Activated CD4-positive, alpha-beta T cell treated with anti-CD3 and anti-CD28 coated beads for 24 hours (primary cell): ENCODE measurements at places on chromosomes 3 and 15.
A peak's percentile ranks its signal among the peaks of the same experiment; 100 is the strongest.

DNA sequence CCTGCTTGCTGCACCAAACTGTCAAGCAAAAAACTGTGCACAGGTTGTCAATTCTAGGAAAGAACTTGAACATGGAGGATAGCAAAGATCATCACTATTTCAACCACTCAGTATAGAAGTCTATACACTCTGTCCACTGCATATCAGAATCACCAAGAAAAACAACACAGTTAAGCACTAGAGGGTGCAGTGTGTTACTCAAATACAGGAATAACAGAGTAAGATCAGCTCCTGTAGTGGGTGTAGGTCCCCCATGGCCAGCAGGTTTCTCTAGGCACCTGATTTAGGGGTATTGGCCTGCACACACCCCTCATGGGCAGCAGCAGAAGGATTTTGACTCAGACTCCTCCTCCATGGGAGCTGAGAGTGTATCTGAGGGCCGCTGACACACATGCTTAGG lies 464.1 kb downstream of the EPHA6 start:
- DNase-seq: no peak

DNA sequence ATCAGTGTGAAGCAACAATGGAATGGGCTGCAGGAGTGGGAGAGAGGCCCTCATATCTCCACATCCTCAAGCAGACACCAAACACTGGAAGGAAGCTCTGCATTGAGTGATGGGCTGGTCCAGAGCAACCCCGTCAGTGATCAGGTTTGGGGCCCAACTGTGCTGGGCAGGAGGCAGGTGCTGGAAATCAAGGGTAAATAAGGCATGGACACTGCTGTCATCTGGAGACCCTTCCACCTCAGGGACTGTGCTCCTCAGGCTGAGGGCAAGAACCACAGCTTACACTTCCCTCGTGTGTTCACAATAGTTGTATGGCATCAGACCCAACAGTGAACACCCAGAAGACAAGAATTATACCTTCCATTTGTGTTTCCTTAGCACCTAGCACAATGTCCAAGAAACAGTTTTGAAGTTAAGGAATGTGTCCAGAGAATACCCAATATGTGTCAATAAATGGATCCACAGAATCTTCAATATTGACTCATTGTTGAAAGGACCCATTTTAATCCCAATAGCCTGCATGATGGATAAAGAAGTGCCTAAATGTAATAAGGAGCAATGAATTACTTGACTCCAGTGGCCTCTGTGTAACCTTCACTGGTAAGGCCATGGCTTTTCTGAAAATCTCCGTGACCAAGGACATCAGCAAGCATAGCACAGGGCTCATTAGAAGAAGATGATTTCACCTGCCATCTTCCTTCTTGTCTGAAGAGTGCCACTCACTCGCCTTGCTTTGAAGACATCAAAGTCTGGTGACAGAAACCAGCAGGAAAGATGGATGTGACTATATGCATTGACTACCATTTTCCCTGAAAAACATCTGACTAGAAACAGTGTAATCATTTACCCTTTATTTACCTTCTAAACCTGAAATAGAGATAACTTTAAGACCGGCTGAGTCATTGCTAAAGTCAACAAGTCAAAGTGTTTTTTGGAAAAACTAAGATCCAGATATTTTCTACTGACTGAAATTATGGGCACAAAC lies 7.0 kb upstream of the AHSG start:
- DNase-seq: no peak

DNA sequence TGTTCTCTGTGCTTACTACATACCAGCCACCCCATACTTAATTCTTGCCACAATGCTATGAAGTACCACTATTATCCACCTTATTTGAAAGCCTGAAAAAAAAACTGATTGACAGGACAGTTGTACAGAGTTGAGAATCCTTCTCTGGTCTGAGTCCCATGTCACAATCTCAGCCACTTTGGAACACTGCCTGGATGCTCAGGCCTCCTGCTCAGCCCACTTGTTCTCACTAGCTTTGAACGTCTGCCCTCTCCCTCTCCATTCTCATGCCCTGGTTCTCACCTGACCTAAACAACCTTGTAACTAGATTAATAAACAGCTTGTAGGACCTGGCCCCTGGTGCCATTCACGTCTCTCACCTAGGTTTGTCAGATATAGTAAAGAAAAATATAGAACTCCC lies 53.9 kb downstream of the TRIM69 start:
- DNase-seq: no peak

GRCh38 chr15:26148156-26148860 lies 285.2 kb upstream of the ATP10A start:
- no peak for DNase-seq

- DNase-seq: no peak
These were observed 11.4 kb upstream of the OCA2 start for GRCh38 chr15:28110481-28110881.

- no peak for DNase-seq
These were observed 114.7 kb downstream of the AKAP13 start for GRCh38 chr15:85495096-85495495.

DNA sequence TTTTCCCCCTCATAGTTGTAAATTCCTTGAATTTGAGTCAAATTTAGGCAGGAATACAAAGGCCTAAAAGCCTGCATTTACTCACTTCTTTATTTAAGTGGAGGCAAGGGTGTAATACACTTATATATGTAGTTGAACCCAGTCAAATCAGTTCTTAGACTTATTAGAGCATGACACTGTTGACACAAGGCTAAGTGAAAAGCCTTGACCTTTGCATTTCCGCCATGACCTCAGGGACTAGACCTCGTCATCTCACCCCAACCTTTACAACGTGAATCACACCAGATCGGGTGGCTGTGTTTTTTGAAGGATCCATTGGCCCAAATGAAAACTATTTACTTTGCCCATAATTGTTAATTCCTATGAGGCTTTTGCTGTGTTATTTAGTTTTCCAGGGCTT lies 774.4 kb downstream of the ROBO1 start:
- DNase-seq: no peak

DNA sequence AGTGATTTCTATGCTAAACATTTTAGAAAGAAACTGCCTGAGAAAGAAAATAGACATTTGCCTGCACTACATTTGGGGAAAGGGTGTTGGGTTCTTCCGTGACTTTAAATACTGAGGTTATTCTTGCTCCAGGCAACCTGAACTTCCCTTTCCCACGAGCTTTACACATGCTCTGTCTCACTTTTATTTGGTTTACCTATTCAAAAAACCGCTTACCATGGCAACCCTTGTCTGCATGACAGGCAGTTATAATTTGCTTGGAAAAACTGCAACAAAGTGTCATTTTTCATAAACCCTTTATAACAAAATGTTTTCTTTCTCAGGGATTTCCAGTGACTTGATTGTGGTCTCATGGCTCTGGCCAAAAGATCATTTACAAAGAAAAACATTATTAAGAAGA lies 416.3 kb upstream of the MEIS2 start:
- DNase-seq: no peak

DNA sequence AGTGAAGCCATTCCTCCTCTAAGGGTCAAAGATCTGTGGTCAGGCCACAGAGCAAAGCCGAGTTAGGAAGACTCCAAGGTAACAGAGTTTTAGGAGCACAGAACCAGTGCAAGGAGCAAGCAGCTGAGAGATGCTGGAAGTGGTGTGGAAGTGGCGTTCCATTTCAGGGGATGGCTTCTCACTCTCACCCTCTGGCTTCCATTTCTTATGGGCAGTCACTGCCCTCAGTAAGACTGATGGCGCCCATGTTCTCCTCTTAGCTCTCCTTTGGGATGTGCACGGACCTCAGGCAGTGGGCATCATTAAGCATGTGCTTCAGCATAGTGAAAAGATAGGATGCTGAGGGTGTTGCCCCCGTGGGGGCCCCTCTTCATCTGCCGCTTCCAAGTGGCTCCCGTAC lies 90.3 kb downstream of the ASB7 start:
- DNase-seq: no peak

DNA sequence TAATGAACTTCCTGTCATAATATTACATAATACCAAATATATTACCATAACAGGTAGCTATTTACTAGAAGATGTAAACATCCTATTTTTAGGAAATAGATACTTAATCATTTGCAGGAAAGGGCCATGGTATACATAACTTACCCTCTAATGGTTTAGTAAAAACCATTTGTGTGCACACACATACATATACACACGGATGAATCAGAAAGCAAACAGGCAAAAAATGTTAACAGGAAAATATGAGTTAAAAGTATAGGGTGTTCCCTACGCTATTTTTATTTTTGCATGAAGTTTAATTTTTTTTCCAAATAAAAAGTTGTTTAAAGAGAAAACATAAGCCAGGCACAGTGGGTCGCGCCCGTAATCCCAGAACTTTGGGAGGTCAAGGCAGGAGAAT lies 34.6 kb downstream of the FAM174B start:
- no peak for DNase-seq

- DNase-seq: peak; percentile 17
These were observed 34.0 kb downstream of the ARIH2 start for GRCh38 chr3:48952510-48953118.

- DNase-seq: no peak
These were observed 50.8 kb upstream of the CPOX start for GRCh38 chr3:98644168-98644567.

- no peak for DNase-seq
These were observed 221.7 kb upstream of the CMC1 start for GRCh38 chr3:28019740-28020139.

- DNase-seq: no peak
These were observed 118.6 kb upstream of the PRICKLE2 start for GRCh38 chr3:64343689-64344430.

DNA sequence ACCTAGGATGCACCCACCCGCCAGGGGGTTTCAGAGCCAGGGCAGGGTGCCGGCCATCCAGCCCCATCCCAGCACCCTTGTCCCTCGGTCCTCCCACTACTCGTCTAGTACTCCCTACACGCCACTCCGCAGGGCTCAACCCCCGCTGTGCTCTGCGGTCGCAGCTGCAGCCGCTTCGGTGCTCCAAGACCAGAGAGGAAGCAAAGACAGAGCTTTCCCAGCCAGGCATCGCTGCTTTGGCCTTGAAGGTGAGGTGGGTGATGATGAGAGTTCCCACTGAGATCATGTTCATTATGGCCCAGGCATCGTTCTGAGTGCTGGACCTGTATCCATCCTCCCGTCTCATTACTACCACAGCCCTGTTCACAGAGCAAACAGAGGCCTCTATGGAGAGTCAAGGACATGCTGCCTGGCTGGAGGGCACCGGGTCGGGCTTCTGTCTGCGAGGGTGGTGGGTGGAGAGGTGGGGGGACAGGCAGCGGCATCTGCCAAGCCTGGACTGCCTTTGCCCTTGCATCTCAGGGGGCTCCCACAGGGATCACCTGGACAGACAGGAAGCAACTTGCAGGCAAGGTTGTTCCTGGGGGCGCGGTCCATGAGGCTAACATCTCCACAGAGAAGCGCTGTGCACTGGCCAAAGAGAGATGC lies 66.9 kb downstream of the KLF13 start:
- DNase-seq: no peak

GRCh38 chr3:134477002-134477401 lies 8.8 kb downstream of the ANAPC13 start:
- DNase-seq: no peak

- no peak for DNase-seq
These were observed 45.2 kb downstream of the SPRED1 start for GRCh38 chr15:38297623-38298388.

GRCh38 chr3:98259-98654 lies 98.3 kb upstream of the CHL1 start:
- DNase-seq: no peak

- DNase-seq: no peak
These were observed 2.5 kb downstream of the EFCC1 start for GRCh38 chr3:129003578-129004112.

DNA sequence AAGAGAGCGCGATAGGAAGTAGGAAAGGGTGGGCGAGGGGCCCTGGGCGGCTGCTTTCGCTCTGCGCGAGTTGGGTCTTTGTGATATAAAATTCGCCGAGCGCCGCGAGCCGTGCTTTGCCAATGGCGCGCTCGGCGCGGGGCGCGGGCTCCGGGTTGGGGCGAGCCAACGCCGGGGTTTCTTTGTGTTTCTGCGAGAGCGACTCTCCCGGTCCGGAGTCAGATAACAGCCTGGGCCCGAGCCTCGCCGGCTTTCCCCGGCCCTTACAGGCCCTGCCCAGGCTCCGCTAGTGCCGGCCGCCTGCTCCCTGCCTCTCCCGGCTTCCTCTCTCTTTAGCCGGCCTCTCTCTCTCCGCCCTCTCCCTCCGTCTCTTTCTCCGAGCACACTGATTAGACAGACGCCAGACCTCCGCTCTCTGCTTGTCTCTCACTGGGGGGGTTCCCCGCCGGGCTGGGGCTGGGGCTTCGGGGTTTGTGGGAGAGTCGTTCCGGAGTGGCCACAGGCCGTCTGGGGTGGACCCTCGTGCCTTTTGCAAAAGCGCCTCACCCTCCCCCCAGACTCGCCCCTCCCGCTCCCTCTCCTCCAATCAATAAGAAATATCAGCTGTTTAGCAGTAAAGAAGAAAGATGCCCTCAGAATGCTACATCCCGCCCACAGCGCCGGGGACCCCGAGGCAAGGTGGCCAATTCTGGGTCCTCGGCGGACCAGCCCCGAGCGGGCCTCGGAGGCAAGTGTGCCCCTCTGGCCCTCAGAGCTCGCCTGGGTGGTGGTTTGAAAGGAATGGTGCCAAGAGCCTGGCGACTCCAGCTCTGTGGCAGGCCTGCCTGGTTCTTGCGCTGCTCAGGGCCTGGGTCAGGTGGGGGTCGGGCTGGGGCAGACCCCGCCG lies 2.9 kb downstream of the NR2F2 start:
- DNase-seq: no peak

- DNase-seq: no peak
These were observed 121.1 kb downstream of the ROBO2 start for GRCh38 chr3:77160931-77161497.

GRCh38 chr15:68783226-68784058 lies 37.3 kb downstream of the ANP32A start:
- DNase-seq: peak; percentile 34

DNA sequence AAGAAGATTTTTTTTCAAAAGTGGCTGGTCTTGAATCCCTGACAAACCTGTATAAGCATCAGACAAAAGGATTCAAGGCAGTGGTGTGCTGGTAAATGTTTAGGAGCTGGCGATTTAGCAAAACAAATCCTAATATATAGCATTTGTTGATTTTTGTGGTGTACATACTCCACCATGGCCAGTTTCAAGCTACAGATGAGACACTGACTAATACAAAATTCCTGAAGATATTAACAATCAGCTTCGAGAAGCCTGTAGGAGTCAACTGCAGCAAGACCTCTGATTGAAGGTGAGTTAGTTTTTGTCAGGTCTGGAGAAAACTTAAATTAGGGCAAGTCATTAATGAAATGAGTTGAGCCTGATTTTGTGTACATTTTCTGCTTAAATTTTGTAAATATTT lies 6.7 kb downstream of the STRIT1 start:
- no peak for DNase-seq

DNA sequence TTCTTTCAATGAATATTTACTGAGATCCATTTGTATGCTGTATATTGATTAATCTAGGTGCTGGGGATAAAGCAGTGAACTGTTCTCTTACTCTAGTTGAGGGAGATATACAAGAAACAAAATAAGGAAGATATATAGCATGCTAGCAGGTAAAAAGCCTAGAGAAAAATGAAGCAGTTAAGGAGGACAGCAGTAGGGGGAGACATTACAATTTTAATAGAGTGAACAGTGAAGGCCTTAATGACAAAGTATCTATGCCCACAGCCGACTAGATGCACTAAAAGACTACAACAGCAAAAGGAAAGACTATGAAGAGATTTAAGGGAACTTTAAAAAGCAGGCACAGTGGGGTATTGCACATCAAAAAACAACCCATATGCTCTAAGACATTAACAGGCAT lies 81.4 kb downstream of the XRN1 start:
- no peak for DNase-seq
